Stimulated activated CD8-positive, alpha-beta memory T cell treated with anti-CD3 and anti-CD28 coated beads, Interleukin-15, amount 100 ng/mL, for 24 hours (primary cell): ENCODE measurements at places on chromosomes 11 and 22.

- no peak for DNase-seq
Measured at GRCh38 chr11:127105593-127106541, 105.3 kb upstream of the KIRREL3 start.

GRCh38 chr22:17161991-17162390, 2.9 kb upstream of the HDHD5 start:
- DNase-seq: no peak

- DNase-seq: no peak
Measured at GRCh38 chr22:37601203-37601539, 7.5 kb upstream of the GGA1 start.

- DNase-seq: no peak
Measured at GRCh38 chr22:22968366-22968765, 80.8 kb downstream of the IGLL5 start.

DNA sequence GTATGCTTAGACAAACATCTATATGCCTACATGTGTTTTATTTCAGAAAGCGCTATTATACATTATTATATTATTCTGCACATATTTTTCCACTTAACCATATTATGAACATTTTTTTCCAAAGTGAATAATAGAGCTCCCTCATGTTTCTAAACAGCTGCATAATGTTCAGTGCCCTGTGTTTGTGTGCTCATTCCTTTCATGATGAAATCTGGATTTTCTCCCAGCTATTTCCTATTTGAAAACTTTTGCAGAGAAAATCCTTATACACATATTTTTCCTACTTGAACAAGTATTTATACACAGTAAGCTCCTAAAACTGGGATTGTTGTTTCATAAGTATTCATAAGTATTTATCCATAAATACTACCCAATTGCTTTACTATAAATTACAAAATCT, 18.1 kb upstream of the RFPL2 start:
- no peak for DNase-seq

DNA sequence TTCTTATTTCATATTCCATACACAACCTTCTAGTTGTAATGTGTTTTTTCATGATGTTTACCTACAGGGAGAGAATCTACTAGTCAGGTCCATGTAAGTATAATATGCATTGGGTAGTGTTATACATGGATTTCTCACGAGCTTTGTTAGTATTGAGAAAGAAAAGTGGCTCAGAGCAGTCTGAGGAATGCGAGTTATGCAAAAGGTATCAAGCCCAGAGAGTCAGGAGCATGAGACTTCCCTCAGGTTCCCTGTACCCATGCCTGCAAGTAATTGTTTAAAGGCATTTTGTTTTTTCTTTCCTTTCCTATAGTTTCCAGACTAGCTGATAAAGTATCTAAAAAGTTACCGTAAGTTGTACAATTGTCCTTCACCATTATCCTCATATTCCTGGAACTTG, 66.1 kb downstream of the STK33 start:
- no peak for DNase-seq

DNA sequence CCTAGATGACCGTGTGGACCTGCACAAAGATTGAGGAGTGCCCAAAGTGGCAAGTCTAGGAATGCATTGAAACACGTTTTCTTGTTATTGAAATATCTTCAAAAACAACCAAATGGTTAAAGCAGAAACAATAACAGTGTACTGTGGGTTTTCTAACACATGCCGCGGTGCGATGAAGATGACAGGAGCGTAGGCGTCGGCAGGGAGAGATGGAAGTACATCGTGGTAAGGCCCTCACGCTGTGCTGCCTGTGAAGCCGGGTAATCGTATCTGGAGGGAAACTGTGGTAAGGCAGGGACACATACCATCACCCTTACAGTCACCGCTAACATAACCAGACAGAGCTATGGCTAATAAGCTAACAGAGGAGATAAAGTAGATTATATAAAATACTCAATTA, 261.4 kb downstream of the TBC1D22A start:
- DNase-seq: no peak

- DNase-seq: no peak
Measured at GRCh38 chr11:35639591-35640179, 21.4 kb downstream of the FJX1 start.

- no peak for DNase-seq
Measured at GRCh38 chr11:82775736-82776346, 42.2 kb upstream of the FAM181B start.

- DNase-seq: no peak
Measured at GRCh38 chr11:2691355-2691761, 8.4 kb downstream of the KCNQ1OT1 start.

DNA sequence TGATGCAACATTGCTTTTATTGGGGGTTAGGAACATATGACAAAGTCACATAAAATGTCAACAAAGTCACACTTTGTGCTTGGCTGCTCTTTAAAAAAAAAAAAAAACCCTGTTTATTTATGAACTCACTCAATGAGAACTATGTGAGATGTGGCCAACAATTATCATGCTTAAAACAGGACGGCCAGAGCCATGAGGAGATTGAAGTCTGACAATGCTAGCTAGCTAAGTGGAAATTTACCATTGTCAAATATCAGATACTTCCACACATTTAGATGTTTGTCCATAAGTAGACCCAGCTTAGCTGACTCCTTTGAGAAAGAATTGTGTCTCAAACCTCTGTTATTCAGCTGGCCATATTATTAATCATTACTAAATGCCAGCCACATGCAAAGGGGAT, 26.9 kb downstream of the BLID start:
- DNase-seq: no peak

- DNase-seq: no peak
Measured at GRCh38 chr11:100525197-100525596, 161.9 kb upstream of the ARHGAP42 start.

GRCh38 chr11:18727479-18728236, 1.7 kb upstream of the IGSF22 start:
- DNase-seq: no peak

DNA sequence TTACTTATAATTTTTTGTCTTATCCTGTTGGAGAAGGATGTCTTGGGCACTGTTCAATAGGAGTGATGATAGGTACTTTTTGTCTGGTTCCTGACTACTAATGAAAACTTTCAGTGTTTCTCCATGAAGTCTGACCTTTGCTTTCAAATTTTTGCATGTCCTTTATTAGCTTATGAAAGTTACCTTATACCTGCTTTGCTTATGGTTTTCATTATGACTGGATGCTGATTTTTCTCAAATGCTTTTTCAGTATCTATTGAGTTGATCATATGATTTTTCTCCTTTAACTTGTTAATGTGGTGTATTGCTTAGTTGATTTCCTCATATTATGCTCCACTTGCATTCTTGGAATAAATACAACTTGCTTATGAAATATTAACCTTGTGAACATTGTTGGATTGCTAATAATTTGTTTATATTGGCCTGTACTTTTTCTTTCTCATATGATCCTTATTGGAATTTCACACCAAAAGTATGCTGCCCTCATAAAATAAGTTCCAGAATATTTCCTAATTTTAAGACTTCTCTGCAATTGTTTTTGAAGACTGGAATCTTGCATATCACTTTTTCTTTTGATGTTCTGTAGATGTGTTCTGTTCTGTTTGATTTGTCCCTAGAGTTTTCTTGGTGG, 85.0 kb upstream of the SC5D start:
- DNase-seq: no peak

DNA sequence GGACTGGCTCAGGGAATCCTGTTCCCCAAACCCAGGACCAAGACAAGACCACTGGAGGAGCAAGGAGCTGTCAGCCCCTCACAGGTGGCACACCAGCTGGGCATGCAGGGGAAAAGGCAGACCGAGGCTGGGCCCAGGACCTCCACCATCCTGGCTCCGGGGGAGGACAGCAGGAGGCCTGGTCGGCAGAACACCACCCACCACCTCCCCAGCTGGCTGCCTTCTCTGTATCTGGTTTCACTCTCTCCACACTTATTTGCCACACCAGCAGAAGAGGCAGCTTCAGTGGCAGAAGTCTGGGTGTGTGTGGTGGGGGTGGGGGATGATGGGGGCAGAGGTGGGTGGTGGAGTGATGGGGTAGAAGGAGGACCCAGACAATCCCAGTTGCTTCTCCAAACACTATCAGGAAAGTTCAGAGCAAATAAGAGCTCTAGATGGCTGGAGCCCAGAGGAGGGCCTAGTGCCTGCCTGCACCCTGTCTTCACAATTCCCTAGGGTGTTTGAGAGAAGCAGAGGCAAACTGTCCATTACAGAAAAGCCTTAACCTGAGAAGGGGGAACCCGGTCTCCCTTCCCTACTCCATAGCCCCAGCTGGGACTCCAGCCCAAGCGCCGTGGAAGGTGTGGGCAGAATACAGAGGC, 51.9 kb upstream of the CDON start:
- no peak for DNase-seq

DNA sequence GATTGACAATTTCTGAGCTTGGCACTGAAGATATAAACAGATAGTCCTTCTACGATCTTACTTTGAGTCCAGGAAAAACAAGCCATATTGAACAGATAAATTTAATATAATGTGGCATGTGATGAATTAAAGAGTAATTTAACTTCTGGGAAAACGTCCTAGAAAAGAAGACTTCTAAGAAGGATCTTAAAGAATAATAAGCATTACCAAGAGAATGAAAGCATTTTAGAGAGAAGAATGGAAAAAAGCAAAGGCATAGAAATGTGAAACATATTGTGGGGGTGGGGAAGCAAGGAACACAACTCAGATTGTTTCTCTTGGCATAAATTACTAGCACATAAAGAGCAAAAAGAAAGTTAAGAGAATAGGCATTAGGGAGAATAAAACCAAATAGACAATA, 5.4 kb downstream of the DDIAS start:
- no peak for DNase-seq

- DNase-seq: no peak
Measured at GRCh38 chr11:66115638-66116301, 45.7 kb downstream of the PACS1 start.

- no peak for DNase-seq
Measured at GRCh38 chr11:1449490-1450243, 36.9 kb downstream of the MOB2 start.

DNA sequence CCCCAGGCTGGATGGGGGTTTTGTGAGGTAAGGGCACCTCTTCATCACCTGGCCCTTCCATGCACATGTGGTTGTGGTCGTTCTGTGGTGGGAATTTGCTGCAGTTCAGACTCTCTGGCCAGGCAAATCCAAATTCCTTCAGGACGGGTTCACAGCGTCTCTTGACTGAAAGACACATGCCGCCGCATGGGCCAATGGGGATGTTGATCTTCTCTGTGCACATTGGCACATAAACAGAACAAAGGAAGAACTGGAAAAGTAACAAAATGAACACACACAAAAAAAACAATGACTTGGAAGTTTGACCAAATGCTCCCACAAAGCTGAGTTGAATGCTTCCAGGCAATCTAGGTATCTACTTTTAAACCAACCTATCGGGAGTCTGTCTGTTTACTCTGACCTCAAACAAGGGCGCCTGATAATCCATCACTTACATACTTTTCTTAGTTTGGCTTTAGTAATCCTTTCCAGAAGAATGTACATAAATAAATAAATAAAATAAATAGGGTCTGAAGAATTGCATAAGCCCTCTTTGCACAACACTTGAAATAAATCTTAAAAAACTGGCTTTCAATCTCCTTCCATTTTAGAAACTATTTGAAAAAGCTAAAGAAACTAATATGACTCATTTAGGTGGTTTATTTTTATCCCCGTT, 2.8 kb downstream of the FZD4 start:
- DNase-seq: no peak

DNA sequence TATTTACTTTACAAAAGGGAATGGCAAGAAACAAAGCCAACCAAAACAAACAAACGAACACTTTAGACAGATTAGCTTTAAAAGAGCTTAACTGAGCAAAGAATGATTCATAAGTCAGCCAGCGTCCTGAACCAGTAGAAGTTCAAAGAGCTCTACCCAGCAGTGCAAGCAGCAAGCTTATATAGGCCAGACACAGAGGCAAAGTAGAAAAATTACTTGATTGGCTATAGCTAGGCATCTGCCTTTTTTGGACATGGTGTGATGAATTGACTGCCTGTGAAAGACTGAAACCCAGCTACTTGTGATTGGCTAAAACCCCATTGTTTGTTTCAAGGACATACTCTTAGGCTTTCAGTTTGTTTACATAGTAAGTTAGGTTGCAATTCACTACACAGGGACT, 2120.0 kb upstream of the RAG2 start:
- no peak for DNase-seq

- no peak for DNase-seq
Measured at GRCh38 chr11:123590296-123590912, 64.0 kb downstream of the SCN3B start.

DNA sequence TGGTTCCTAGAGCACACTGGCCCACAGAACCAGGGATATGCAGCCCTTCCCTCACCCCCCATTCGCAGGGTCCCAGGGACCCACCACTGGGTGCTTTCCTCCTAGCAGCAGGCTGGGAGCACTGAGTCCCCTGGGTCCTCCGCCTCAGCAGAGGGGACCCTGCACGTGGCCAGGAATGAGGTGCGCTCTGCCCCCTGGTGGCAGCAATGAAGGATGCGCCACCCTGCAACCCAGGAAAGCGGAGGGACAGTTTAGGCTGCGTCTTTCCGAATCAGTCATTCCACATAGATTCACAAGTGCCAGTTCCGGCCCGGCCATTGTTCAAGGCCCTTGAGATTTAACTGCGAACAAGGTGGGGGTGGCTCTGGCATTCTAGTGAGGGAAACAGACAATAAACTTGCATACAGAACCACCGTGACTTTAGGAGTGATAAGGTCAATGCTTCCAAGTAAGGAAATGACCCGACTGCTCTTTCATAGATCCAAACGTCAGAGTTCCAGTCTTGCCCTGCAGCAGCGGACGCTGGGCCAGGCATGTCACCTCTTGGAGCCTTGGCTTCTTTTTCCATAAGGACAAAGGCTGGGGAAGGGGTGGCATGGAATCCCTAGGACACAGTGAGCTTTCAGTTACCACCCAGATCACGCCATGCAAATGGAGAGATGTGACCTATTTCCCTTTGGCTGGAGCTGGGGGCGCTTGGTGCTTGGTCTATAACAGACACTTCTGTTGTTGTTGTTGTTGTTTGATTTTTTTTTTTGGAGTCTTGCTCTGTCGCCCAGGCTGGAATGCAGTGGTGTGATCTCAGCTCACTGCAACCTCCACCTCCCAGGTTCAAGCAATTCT, 7.7 kb downstream of the RIN1 start:
- DNase-seq: peak; percentile 61

GRCh38 chr11:129286813-129287212, 88.8 kb upstream of the BARX2 start:
- DNase-seq: no peak

DNA sequence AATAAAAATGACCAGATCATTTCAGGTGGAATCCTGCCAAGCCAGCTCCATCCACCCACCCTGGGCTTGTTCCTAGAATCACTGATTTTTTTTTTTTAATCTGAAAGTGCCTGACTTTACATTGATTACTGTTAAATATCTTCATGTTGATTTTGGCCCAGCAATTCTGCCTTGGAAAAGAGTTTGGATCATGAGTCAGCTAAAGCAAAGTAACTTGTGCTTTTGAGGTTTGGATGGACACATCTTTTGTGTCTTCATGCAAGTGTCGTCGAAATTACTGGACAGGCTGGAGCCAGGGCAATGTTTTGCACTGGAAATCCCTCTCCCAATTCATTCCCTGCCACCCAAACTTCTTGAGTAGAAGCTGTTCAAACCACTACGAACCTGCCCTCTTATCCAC, 164.0 kb upstream of the SYT13 start:
- DNase-seq: no peak
